Activated T-cell treated with anti-CD3 and anti-CD28 coated beads, Interleukin-2, amount 50 U/mL, for 48 hours (primary cell): ENCODE measurements at places on chromosomes 7 and 10.

DNA sequence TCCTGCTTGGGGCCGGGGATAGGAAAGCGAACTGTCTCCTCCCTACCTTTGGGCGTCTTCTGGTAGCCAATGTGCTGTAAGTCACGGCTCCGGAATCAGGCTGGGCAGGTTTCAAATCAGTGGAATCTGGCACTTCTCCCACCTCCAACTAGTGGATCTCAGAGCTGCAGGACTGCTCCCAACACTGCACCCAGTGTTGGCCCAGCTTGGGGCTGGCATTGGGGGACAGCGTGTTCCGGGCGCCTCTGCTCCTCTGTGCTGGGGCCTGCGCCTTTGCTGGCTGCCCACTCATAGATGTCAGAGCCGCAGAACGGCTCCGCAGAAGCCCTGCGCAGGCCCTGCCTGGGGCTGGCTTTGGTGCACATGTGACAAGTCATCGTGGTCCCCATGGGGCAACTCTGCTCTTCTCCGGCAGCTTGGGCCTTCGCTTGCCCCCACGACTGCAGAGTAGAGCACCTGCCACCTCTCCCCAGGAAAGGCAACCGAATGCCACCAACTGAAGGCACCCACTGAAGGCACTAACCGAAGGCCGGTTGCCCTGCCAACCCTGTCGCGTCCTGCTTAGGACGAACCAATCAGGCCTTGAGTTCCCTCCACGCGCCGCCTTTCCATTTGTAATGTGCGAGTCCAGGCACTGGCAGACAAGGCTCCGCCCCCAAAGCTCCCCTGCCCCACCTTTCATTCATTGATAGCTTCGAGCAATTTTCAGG, 85.5 kb upstream of the ABI1 start:
- DNase-seq = no peak

GRCh38 chr10:36349445-36350078, 707.5 kb upstream of the FZD8 start:
- no peak for DNase-seq

GRCh38 chr10:109040622-109041021, 882.7 kb downstream of the XPNPEP1 start:
- DNase-seq = no peak

DNA sequence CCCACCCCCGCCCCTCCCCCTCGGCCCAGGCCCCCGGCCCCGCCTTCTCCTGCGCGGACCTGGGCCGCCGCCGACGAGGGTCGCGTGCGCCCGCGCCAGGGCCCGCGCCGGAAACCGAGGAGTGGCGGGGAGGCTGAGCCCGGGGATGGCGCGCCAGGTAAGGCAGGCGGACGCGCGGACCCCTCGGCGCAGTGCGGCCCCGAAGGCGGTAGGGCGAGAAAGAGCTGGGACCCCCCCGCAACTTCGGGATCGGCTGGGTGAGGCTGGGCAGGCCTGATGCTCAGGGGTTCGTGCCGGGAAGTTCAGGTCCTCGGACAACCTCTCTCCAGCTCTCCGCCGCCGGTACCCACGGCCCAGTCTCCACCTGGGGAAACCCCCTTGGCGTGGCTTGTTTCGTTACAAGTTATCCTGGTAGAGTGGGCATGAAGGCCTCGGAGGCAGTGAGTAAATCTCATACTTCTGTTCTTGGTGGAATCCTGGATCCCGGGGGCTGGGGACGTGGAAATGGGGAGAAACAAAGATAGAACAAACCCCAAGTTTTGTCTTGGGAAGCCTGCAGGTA, 58.4 kb downstream of the ZNF467 start:
- DNase-seq = no peak

DNA sequence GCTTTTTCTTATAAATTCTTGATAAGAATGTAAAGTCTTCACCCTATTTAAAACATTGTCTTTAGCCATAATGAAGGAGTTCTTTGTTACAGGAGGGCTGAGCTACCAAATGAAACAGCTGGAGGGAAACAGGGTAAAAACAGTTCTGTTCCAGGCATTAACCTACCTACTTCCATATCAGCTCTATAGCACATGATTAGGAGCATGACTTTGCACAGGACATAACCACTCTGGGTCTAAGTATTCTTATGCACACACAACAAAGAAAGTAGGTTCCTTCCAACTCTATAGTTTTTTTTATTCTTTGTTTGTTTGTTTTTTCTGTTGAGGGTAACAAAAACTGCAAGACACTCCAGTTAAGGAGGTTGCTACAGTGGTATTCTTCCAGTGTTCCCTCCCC, 52.7 kb downstream of the SCIN start:
- DNase-seq = no peak

GRCh38 chr10:17100586-17100985, 29.0 kb downstream of the CUBN start:
- no peak for DNase-seq

GRCh38 chr7:31692871-31693270, 5.9 kb downstream of the PPP1R17 start:
- DNase-seq = no peak

DNA sequence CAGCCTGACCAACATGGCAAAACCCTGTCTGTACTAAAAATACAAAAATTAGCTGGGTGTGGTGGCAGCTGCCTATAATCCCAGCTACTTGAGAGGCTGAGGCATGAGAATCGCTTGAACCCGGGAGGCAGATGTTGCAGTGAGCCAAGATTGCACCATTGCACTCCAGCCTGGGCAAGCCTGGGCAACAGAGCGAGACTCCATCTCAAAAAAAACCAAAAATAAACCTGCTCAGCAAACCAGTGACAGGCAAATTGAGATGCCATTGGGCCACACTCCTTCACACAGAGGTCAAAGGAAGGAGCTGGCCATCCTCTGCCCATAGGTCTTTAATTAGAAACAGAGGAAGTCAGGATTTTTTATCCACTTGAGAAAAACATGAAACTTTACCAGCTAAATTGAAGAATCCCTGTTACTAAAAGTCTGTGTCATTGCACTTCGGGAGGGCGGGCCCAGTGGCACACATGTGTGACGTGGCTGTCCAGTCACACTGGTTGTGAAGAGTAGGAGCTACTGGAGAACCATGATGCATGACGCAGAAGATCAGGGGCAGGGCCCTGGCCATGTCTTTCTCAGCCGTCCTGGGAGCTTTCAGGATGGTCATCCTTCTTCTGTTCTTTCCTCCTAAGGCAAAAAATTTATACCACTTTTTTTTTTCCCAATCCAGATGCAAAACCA, 118.3 kb upstream of the ZNF438 start:
- no peak for DNase-seq
